Psoas muscle (tissue), 8 donors: ENCODE measurements at places on chromosomes 2 and 18.

GRCh38 chr2:120373424-120373823 is 27.5 kb downstream of the INHBB start:
- peak; percentile 26 for DNase-seq

DNA sequence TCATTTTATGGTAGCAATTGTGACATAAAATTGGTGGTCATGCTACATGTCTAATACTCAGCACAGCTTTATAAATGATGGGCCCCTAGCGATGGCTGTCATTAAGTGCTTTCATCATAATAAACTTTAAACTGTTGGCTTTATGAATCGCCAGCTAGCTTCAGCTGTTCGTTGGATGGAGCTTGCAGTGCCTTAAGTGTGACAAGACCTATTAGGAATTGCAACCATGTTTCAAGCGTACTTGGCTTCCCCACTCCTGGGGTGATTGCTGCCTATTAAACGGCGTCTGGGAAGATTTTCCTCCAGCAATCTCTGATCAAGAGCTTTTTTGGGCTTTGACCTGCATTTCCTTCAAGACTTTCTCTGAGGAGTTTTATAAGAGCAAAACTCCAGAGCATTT is 164.5 kb upstream of the SIX3 start:
- no peak for DNase-seq

- no peak for DNase-seq
Measured at GRCh38 chr2:180539541-180539940, 440.9 kb upstream of the UBE2E3 start.

DNA sequence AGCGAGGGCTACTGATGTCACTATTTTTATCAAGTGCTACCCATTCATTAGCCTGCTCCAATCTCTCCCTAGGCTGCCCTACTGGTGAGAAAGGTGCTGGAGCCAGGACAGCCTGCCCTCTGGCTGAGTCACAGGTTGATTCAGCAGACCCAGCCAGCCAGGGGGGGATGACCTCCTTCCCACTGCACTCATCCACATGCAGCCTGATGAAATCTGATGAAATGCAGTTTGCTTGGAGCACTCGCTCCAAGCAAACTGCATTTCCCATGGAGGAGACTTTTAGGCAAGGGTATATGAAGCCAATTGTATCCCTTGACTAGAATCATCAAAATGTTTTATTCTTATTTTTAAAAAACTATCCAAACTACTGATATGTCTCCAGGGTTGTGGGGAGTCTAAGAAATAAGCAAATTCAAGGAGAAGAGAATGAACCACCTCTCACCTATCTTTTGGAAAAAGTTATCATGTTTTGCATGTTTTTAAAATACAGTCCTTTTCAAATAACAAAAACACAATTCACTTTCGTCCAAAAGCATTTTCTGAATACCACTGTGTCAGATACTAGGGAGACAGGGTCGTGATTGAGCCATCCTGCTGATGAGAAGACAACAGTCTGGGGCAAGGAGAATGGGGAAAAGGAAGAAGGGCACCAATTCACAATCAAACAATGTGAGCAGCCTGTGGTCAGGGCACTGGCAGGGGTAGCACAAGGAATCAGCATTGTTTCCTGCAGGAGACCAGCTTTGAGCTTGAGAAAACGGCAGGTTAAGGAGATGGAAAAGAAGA is 128.3 kb downstream of the AFF3 start:
- peak; percentile 38 for DNase-seq

- DNase-seq, result no peak
Measured at GRCh38 chr2:202378662-202379358, 2.7 kb downstream of the BMPR2 start.

DNA sequence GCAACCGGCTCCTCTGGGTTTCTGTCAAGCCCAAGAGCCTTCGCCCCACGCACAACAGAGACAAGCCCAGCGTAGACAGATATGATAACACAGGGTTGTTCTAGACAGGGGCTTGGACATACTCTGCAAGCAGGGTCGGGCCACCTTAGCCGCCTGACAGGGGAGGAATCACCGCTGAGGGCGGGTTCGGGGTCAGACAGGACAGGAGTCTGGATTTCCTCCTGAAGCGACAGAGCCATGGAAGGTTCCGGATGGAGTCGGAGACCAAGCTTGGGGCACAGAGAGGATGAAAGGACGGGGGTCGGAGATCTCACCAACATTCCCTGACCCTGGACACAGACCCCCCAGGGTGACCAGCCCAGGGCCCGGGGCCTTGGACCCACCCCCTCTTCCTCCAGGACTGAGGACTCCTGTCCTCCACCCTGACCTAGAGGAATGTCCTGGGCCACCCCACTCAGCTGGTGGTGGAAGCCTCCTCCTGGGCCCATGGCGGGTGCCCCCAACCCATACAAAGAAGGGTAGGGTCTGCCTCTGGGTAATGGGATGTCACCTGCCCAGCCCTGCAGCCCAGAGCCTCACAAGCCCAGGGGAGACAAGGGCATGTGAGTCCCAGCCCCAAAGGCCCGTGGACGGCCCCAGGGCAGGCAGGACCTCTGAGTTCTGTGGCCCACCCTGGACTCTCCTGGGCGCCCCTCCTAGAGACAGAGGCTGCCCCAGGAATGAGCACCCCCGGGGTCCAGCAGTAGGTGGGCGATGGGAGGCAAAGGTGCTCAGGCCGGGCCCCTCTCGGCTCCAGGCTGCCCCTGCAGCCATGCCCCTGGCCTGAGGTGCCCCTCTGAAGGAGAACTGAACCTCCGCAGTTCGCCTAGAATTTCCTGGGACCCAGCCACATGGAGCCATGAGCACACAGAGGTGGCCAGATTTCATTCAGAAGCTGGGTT is 44.1 kb upstream of the GPC1 start:
- peak; percentile 7 for DNase-seq

- no peak for DNase-seq
Measured at GRCh38 chr2:55048508-55049042, 1.7 kb downstream of the RTN4 start.

- peak; percentile 63 for DNase-seq
Measured at GRCh38 chr2:73250872-73251846, 17.1 kb downstream of the CCT7 start.

GRCh38 chr2:15967415-15968279 is 27.3 kb downstream of the MYCN start:
- no peak for DNase-seq

DNA sequence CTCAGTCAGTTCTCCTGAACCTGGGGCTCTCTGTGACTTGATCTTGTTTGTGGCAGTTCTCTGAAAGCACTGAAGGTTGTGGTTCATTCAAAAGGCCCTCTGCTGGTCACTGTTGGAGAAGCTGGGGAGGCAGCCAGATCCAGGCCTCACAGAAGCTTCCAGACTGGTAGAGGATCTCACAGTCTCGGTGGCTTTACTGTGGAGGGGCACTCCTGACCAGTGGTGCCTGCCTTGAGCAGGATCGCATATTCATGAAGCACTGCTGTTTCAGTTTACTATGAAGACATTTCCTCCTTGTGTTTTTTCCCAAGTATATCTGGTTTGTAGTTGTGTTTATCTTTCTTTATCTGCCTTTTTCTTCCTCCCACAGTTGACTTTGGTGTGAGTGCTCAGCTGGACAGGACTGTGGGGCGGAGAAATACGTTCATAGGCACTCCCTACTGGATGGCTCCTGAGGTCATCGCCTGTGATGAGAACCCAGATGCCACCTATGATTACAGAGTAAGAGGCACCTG is 133.9 kb downstream of the MAP4K4 start:
- DNase-seq, result peak; percentile 62

DNA sequence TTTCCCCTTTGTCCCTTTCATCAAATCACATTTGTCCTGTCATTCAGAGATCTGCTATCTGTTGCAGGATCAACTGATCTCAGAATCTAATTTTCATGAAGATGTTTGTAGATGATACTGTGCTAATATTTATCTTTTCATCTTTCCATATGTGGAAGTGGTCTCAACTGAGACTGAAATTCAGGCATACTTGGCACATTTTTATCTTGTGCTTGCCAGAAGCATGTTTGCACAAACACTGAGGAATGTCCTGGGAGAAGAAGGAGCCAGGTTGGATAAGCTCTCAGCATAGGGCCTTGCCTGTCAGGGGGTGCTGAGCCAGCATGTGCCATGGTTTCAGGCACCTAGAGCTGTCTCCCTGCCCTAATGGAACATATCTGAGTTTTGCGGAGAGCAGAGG is 24.5 kb upstream of the MMADHC start:
- no peak for DNase-seq

GRCh38 chr2:218990612-218991011 is 2.6 kb downstream of the CRYBA2 start:
- DNase-seq, result no peak
